ENCODE measurements at places on chromosomes 16 and 17.

DNA sequence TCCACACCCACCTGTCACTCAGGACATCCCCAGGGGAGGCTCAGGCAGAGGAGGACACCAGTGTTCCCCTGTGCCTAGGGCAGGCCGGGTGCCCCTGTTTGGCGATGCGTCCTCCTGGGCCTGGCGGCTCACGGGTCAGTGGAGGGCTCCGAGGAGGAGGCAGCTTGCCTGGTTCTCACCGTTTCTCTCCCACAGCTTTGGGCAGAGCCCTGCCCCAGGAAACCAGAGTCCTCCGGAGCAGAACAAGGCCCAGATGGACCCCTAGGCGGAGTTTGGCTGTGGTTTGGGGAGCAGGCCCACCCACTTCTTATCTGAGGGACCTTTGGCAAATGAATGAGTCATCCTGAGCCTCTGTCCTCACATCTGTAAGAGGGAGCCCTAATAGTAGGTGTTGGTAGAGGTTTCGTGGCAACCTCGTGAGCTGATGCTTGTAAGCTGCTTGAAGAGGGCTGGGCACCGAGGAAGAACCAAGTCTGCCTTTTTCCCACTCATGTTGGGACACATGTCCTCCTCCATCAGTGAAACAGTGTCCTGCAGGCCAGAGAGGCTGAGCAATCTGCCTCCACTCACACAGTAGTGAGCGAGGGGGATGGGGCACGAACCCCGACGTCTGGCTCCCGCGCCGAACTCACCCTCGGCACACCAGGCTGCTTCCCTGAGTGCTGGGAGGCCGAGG lies 247.0 kb upstream of the CIBAR2 start:
- no peak for DNase-seq

DNA sequence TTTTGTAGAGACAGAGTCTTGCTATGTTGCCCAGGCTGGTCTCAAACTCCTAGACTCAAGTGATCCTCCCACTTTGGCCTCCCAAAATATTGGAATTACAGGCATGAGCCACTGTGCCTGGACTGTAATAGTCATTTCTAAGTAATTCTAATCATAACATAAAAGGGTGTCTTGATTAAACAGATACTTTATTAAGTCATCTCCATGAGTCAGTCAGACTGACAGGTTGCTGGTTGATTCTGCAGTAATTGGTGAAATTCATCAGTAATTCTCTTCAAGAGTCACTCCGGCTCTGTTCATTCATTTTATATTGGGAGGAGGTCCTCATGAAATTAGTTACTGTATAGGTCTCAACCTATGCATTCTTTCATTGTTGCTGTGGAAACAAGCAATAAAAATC lies 85.6 kb downstream of the SPECC1 start:
- no peak for DNase-seq

- DNase-seq: peak; percentile 66
Observed at GRCh38 chr16:17963185-17963836, 373.2 kb downstream of the NPIPA8 start.

DNA sequence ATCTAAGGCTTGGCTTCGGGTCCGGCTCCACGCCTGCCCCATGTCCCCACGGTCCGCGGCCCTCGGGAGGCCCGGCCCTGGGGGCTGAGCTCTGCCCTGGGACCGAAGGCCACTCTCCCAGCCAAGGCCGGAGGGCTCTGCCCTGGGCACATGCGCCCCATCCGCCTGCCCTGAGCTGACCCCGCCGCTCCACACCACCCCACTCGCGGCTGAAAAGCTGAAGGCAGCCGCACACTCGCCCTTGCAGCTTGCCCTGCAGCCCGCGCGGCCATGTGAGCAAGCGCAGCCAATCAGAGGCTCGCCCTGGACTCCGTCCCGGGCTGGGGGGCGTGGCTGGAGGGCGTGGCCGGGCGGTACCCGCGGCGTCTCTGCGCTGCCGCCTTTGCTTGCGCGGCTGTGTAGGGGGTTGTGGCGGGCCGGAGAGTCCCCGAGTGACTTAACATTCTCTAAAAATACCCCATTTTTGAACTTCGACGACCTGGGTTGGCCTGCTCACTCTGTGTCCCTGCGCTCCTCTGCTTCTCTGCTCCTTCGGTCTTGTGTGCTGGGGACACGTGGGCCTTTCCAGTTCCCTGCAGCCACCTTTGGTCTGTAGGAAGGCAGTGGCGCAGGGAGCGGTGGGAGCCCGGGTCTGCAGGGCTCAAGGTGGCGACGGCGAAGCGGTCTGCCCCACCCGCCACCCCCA lies 8.8 kb upstream of the MAP2K3 start:
- DNase-seq: peak; percentile 43

GRCh38 chr16:81625544-81626153 lies 153.4 kb upstream of the PLCG2 start:
- no peak for DNase-seq

DNA sequence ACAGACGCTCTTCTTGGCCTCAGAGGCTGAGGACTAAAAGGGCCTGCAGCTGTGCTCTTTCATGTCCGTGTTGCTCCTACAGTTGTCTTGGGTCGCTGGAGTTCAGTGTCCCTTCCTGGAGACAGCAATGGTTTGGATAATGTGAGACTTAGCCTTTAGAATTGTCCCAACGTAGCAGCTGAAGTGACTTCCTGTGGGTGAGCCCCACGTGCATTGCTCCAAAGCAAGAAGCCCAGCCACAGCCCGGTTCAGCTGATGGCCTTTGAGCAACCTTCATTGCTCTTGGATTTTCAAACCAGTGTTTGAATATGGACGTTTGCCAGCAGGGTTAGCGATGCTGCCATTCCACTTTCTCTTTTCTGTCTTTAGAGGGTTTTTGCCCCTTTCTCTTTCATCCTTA lies 19.7 kb downstream of the TMEM11 start:
- no peak for DNase-seq

DNA sequence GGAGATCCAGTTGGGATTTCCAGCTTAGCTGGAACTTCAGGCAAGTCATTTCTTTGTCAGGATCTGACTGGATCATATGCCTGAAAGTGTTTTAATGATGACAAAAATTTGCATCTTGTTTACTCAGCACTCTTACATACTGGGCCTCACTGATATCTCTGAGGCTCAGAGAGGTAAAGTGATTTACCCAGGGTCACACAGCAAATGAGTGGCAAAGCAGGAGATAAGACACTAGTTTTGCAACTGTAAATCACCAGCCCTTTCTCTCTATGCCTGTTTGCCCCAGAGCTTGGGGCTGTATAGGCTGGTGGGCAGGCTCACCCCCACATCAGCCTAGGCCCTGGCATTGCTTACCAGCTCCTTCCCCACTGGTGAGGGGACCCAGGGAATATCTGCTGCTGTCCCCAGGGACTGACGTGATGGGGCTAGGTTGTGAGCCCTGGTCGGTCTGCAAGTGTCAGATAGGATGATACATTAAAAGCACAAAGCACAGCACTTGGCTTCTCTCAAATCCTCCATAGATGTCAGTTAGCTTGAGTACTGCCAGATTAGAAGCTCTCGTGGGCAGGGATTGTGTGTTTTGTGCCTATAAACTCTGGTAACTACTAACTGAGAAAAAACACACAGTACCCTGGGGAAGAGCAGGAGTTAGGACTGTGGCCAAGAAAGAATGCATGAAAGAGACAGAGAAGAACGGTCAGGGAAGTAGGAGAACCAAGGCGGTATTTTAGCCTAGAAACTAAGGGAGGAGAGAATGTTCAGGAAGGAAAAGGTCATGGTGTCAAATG lies 165.4 kb downstream of the COPRS start:
- no peak for DNase-seq

GRCh38 chr16:80507538-80507937 lies 33.3 kb upstream of the DYNLRB2 start:
- DNase-seq: no peak

- no peak for DNase-seq
Observed at GRCh38 chr17:4411201-4411600, 22.5 kb upstream of the SPNS3 start.

DNA sequence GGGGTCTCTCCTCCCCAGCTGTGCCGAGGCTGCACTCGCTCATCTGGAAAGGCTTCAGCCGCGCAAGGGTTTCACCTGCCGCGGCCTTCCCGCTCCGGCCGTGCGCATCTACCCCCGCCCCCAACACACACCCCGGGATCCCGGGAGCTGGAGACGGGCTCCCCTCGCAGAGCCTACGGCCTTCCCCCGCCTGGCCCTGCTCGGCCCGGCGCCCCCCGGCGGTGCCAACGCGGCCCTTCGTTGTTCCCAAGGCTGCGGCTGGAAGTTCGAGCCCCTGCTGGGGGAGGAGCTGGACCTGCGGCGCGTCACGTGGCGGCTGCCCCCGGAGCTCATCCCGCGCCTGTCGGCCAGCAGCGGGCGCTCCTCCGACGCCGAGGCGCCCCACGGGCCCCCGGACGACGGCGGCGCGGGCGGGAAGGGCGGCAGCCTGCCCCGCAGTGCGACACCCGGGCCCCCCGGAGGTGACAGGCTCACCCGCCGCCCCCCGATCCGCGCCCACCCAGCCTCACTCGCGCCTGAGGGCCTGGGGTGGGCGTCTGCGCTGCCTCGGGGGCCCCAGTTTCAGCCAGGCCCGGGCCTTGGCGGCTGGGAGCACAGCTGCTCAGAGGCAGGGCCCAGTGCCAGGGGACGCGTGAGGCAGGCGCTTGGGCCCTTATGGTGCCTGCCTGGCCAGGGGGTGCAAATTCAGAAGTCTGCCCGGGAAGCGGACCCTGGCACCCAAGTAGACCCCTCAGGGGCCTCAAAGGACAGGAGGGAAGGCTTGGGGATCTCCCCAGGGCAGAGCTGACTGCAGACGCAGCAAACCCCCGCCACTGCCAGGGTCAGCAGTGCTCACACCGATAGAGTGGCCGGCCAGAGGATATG lies 11.2 kb downstream of the GALK1 start:
- DNase-seq: no peak

DNA sequence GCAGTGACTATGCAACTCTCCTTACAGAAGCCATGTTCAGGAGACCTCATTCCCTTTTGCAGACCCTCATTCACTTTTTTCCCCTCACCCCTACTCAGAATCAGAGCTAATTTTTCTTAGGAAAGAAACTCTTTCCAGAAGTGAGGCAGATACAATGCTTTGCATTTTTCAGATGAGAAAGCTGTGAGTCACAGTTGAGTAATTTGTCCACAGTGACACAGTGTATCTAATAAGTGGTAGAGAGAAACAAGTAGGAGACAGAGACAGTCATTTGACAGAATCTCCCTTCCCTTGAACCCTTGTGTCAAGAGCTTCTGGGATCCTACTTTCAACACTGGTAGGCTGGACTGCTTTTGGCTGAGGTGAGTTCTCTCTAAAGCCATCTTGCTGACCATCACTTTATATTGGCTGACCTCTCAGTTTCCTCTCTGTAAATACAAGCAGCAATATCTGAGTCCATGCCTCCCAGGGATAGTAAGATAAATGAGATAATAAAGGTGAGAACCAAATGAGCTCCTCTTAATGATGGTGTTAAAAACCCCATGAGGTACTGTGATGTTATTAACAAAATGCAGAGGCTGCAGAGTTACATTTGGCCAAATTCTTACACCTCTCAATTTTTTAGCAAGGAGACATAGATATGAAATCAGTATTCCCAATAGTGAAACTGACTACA lies 130.8 kb downstream of the CA10 start:
- no peak for DNase-seq

DNA sequence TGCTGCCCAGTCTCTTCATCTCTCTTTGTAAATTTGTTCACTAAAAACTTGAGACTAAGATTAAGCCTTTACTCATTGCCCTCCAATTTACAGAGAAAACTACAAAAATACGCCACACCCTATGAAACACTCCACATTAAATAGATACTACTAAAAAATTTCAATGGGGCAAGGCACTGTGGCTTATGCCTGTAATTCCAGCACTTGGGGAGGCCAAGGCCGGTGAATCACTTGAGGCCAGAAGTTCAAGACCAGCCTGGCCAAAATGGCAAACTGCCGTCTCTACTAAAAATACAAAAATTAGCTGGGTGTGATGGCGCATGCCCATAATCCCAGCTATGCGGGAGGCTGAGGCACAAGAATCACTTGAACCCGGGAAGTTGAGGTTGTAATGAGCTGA lies 3.8 kb downstream of the UBE2O start:
- no peak for DNase-seq

DNA sequence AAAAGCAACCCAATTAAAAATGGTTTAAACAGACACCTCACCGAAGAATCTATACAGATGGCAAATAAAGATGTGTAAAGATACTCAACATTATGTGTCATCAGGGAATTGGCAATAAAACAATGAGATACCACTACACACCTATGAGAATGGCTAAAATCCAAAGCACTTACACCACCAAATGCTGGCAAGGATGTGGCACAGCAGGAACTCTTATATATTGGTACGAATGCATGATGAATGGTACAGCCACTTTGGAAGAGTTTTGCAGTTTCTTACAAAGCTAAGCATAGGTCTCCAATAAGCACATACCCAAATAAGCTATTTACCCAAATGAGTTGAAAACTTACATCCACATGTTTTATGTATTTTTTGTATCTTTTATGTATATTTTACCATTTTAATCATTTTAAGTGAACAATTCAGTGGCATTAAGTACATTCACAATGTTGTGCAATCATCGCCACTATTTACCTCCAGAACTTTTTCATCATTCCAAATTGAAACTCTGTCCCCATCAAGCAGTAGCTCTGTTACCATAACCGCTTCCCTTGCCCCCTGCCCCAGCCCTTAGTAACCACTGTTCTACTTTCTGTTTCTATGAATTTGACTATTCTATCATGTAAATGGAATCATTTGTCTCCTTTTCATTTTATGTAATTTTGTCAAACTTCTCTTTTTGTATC lies 6.7 kb upstream of the ALDH3A2 start:
- DNase-seq: no peak

DNA sequence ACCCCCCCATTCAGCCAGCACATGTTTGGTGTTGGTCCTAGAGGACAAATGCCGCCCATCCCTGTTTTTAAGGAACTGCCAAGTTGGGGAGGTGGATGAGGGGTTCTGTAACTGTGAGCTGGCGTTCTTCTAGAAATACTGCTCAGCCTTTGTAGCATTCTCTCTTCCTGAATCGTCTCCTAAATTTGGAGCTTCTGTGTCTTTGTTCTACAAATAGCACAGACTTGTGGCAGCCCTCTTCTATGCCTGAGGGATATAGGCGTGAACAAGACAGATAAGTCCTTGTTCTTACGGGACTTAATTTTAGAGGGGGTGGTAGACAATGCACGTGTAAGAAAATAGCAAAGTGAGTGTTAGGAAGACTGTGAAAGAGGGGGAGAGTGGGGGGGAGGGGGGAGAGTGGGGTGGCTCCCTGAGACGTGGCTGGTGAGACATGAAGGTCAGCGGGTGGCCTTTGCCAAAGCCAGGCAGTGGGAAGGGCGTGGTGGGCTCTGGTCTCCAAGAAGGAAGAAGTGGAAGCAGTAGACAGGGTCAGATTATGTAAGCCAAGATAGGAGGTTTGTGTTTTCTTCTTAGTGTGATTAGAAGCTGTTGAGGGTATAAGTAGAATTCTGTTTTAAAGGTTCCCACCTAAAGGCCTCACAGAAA lies 9.9 kb downstream of the MFSD11 start:
- no peak for DNase-seq

GRCh38 chr16:23929237-23929636 lies 93.5 kb downstream of the PRKCB start:
- no peak for DNase-seq

Measured in GM12878 (cell line).